ENCODE measurements at places on chromosomes 3 and 15.

DNA sequence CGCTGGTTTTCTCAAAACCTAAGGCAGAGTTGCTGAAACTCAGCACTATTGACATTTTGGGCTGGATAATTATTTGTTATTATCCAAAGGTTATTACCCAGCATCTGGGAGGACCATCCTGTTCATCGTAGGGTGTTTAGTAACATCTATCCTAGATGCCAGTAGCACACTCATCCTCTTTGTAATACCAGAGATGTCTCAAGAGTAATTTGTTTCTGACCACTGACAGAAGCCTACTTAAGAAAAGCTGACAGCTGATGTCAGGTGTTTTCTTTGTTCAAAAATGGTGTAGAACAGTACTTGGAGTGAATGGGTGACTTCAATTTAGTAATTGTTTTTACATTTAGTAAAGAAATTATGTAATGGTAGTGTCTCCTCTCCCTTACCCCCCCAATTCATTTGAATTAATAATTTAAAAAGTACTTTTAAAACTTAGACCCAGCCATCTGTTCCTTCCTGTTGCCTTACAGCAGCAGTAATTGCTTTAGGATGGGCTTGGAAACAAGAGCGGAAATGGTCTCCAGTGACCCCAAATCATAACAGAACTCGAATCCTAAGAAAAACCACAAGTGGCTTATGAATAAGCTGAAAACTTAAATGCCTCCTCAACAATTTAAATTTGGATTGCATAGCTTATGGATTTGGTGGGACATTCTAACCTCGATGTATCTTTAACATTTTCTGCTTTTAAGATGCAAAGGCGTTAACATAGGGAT is 105.4 kb downstream of the PTPRG start:
- DNase-seq: no peak

DNA sequence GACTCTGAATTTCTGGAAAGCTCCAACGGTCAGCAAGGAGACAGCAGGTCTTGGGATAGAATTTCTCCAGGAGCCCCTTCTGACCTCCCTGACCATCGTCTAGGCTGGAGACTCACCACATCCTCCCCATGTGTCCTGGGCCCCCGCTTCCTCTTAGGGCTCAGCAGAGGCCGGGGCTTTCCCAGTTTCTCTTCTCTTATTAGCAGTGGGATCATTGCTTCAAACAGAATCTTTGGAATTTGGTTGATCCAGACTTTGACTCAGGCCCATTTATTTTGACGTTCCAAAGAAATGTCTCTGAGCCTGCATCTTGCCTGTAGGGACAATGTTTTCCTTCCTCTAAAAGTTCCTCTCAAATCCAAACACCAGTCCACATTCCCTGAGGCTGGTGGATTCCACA is 38.4 kb upstream of the SLC6A6 start:
- no peak for DNase-seq

DNA sequence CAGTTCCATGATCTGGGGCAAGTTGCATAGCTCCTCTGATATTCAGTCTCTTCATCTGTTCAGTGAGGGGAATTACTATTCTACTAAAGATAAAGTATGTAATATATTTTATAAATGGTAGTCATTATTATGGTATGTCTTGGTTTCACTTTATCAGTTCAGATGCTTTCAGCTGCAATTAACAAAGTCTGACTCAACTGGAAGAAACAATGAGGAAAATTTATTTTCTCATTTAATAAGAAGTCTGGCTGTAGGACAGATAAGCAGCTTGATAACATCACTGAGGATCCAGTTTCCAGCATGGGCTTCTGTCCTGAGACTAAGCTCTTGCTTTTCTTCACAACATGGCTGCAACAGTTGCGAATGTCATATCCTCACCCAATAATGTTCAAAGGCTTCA is 354.3 kb upstream of the TRIM42 start:
- DNase-seq: no peak

GRCh38 chr3:185059766-185060165 is 93.1 kb downstream of the C3orf70 start:
- peak; percentile 20 for DNase-seq

GRCh38 chr3:64361962-64362735 is 136.9 kb upstream of the PRICKLE2 start:
- DNase-seq: no peak

GRCh38 chr15:52735231-52736089 is 54.7 kb downstream of the ONECUT1 start:
- peak; percentile 62 for DNase-seq

DNA sequence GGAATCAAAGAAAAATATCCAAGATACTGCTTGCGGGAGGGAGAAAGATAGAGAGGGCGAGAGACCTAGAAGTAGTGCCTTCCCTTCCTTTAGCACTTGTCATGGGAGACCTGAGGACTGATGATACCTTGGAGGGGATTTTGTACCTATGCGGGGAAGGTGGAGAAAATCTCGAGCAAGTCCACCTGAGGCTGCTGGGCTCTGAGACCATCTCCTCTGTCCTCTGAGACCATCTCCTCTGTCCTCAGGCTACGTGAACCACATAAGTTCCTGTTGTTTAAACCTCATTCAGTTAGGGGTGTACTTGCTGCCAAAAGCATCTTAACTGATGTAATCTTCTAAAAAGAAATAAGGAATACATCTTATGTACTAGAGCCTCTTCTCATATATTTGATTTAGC is 164.9 kb downstream of the NR2F2 start:
- peak; percentile 32 for DNase-seq

GRCh38 chr3:188439080-188439479 is 285.1 kb downstream of the LPP start:
- peak; percentile 89 for DNase-seq

GRCh38 chr3:67692621-67693020 is 38.2 kb upstream of the SUCLG2 start:
- DNase-seq: no peak

DNA sequence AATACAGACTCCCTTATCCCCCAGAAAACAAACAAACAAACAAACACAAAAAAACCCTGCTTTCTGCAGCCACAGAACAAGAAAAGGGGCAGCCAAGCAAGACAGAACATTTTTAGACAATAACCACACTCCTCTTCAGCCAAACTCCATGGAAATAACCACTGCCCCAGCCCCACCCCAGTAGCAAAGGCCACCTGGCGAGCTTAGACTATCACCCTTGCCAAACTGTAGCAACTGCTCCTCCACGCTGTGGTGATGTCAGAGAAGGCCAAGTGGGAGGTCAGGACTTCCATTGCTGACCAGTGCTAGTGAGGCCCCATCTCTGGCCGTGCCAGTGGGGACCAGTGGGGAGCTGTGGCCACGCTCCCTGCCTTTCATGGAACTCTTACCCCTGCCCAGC is 60.3 kb upstream of the CHRNA7 start:
- no peak for DNase-seq

Measured in AML-193 (cell line).